ENCODE measurements at places on chromosomes 5 and 9.

GRCh38 chr5:174737330-174737729 lies 12.9 kb downstream of the MSX2 start:
- H3K4me1 ChIP-seq: peaks cover 5% of the 10 kb centered on the region
- no peak for DNase-seq
- no peaks in the 10 kb centered on the region for H3K36me3 ChIP-seq
- H3K27ac ChIP-seq: no peak overlapping the region
- peaks cover 25% of the 10 kb centered on the region for H3K27me3 ChIP-seq

DNA sequence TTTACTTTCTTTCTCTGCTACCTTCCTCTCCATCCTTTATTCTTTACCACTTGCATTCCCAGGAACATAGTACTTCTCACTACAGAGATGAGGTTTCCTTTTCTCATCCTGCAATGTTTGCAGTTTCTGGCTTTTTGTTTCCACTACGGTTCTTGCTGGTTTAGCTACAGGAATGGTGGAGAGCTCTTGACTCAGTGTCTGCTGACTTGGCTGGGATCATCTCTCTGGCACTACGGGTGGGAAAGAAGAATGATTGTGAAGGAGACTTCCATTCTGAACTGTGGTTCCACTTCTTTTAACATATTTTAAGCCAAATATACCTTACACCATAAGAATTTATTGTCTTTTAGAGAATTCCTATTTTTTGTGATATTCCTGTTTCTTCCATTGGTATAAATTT lies 65.1 kb downstream of the NREP start:
- DNase-seq: no peak
- H3K4me1 ChIP-seq: peaks cover 11% of the 10 kb centered on the region
- H3K36me3 ChIP-seq: no peaks in the 10 kb centered on the region
- H3K4me3 ChIP-seq: no peak overlapping the region

GRCh38 chr5:58794875-58795274 lies 212.0 kb downstream of the RAB3C start:
- no peaks in the 10 kb centered on the region for H3K36me3 ChIP-seq
- H3K4me3 ChIP-seq: no peak overlapping the region
- no peak for DNase-seq
- H3K27me3 ChIP-seq: no peaks in the 10 kb centered on the region
- no peak overlapping the region for H3K27ac ChIP-seq
- no peaks in the 10 kb centered on the region for H3K4me1 ChIP-seq

GRCh38 chr9:88748566-88749261 lies 213.7 kb downstream of the NXNL2 start:
- H3K27ac ChIP-seq: no peak overlapping the region
- no peak overlapping the region for H3K4me3 ChIP-seq
- DNase-seq: no peak
- peaks cover 8% of the 10 kb centered on the region for H3K4me1 ChIP-seq

DNA sequence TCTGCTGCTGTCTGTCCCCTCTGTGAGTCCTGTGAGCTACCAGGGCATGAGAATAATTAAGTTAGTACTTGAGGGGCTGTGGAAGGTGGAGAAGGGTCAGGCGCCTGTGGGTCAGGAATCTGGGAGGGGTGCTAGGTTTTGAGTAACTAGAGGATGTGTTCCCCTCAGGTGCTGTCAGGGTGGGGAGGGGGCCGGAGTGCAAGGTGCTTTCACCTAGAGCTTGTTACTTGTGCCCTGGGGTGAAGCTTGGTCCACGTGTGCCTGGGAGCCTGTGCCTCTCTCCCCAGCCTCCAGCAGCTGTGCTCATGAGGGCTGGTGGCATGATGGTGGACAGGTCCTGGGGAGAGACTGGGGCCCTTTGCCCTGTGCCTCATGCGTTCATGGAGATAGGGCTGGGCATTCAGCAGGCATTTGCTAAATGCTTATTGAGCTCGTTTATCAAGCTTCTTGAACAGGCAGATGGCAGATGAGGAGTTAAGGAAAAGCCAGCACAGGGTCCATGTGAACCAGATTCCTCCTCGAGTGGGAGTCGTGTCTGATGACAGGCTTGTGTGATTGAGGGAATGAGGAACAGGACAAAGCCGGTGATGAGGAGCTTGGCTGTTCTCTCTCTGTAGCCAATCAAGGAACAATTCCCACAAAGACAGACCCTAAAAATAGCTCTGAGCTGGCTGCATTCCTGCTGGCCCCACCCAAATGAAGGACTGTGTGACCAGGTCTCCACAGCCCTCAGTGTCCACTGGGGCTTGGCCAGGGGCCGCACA lies 40.9 kb downstream of the CACNA1B start:
- DNase-seq: no peak
- no peaks in the 10 kb centered on the region for H3K27me3 ChIP-seq
- H3K4me3 ChIP-seq: no peak overlapping the region
- H3K36me3 ChIP-seq: no peaks in the 10 kb centered on the region
- no peaks in the 10 kb centered on the region for H3K4me1 ChIP-seq

- no peak for DNase-seq
- peaks cover 4% of the 10 kb centered on the region for H3K27me3 ChIP-seq
- H3K4me1 ChIP-seq: no peaks in the 10 kb centered on the region
- H3K4me3 ChIP-seq: no peak overlapping the region
- no peaks in the 10 kb centered on the region for H3K36me3 ChIP-seq
These were observed 776 bp upstream of the RANBP17 start for GRCh38 chr5:170860818-170861666.

GRCh38 chr9:33778700-33779351 lies 16.5 kb upstream of the PRSS3 start:
- peak overlapping the region; percentile 45 for H3K27ac ChIP-seq
- no peaks in the 10 kb centered on the region for H3K27me3 ChIP-seq
- H3K4me1 ChIP-seq: peaks cover 37% of the 10 kb centered on the region

DNA sequence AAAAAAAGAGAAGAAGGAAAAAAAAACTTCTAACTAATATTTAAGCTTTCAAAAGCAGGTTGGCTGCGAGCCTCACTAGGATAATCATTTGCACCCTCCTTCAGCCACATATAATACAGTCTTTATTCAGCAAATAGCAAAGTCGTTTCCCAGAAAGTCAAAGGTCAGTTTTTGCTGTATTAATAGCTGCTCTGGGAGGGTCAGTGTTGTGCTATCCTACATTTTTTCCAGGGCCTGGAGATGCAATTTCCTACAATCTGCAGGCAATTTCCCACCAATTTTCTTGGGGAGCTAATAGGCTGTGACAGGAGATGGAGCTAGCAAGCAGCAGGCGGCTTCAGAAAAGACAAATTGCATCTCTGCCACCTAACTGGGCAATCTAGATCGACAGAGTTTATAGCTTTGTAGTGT lies 136.8 kb downstream of the TLE1 start:
- no peaks in the 10 kb centered on the region for H3K4me1 ChIP-seq
- H3K36me3 ChIP-seq: no peaks in the 10 kb centered on the region
- no peaks in the 10 kb centered on the region for H3K27me3 ChIP-seq
- no peak overlapping the region for H3K27ac ChIP-seq
- DNase-seq: no peak

DNA sequence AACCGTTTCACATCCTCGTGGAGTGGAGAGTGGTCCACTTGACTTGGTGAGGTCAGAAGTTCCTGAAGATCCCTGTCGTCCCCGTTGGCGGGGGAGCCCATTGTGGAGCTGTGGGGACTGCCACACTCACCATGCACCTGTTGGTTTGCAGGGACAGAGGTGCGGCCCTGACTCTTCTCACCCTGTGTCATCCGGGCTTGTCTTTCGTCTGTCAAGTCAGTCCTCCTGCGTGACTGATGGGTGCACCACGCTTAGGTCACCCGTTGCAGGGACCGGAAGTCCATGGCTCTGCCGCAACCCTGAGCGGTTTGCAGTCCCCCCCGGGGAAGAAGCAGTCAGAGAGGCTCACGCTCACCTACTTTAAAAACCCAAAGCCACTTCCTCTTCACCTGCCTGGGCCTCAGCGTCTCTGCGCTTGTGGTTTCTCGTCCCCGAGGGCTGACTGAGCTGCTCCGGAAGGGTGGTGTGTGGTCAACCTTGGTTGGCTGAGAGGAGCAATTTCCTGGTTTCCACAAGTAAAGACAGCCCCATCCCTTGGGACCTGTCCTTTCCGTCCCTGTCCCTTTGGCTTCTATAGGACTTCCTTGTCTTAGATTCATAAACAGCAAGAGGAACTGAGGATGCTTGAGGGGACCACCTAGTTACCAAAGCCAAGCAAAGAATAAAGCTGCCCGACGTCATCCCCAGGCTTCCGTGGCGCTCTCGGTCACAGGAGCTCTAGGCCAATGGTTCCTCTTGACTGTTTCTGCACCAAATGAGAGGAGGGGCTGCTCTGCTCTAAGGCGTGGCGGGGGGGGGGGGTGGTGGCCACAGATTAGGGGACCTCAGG lies 53.2 kb downstream of the USP20 start:
- H3K27ac ChIP-seq: no peak overlapping the region
- peaks cover 21% of the 10 kb centered on the region for H3K4me1 ChIP-seq
- DNase-seq: no peak

DNA sequence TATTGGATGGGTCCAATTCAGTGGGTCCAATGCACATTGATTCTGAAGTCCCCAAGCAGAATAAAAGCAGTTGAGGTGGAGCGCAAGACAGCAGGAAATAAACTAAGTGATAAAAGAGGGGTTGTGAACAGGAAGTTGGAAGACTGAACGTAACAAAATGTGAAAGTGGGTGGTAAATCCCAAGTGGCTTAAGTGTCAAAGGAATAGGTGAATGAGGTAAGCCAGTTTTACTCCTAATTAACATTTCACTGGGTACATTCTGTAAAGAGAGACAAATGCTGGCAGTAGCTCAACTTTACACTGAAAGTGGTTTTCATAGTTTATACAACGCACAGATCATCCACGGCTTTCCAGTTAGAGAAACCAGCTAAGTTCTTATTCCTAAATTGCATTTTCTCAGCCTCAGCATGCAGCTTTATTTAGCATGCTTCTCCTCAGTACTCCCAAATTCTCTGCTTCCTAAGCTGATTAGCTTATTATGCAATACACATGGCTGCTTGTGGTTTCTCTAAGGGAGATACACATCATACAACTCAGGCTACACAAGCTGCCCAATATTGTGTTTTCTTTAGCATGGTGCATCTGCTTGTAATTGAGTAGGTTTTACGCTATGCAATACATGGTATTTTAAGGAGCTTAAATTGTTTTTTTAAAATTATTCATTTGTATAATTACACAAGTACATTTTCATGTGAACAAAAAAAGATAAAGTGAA lies 34.2 kb upstream of the HSD17B4 start:
- H3K4me1 ChIP-seq: peaks cover 18% of the 10 kb centered on the region
- no peaks in the 10 kb centered on the region for H3K36me3 ChIP-seq
- no peak overlapping the region for H3K4me3 ChIP-seq
- H3K27ac ChIP-seq: no peak overlapping the region

All from keratinocyte (primary cell).